ENCODE measurements at places on chromosomes 6 and 20. TPM values are rescaled to one million over a fixed set of nuclear protein-coding genes. Genes with fewer than 3 reads are reported as not detected.

The SMOC2 gene
- total RNA-seq = 12.0 TPM

The UFL1 gene
- total RNA-seq = 23.7 TPM

The MCCD1 gene
- not detected for total RNA-seq

The CST4 gene
- total RNA-seq = not detected

The JAG1 gene
- total RNA-seq = 42.3 TPM

The RHAG gene
- 0.97 TPM for total RNA-seq

The PLEKHG1 gene
- total RNA-seq = 25.1 TPM

The PSMB1 gene
- total RNA-seq = 125 TPM

The MEI4 gene
- 0.84 TPM for total RNA-seq

The SF3B5 gene
- 122 TPM for total RNA-seq

The HCRTR2 gene
- total RNA-seq = not detected

The DDO gene
- 7.9 TPM for total RNA-seq

The SESN1 gene
- 54.0 TPM for total RNA-seq

The MDFI gene
- 9.2 TPM for total RNA-seq

The LGSN gene
- total RNA-seq = not detected

The EPPIN gene
- total RNA-seq = not detected

The SLC52A3 gene
- 3.6 TPM for total RNA-seq

The NKAPL gene
- total RNA-seq = 6.1 TPM

The NFKBIE gene
- 3.8 TPM for total RNA-seq

The TUBB2A gene
- 57.8 TPM for total RNA-seq

The C20orf144 gene
- total RNA-seq = 0.29 TPM

The EYS gene
- total RNA-seq = not detected

The DDRGK1 gene
- total RNA-seq = 39.3 TPM

The KHDC1 gene
- total RNA-seq = 4.1 TPM

The ADGRG6 gene
- 5.7 TPM for total RNA-seq

The IL17F gene
- total RNA-seq = not detected

The MCHR2 gene
- not detected for total RNA-seq

The PIM1 gene
- 101 TPM for total RNA-seq

The ARHGAP40 gene
- total RNA-seq = not detected

The ZBP1 gene
- total RNA-seq = not detected

The PTCRA gene
- total RNA-seq = not detected

The SRSF12 gene
- total RNA-seq = 0.65 TPM

The PRDM13 gene
- not detected for total RNA-seq

The TOX2 gene
- 0.73 TPM for total RNA-seq

The PREX1 gene
- 16.0 TPM for total RNA-seq

The LPIN3 gene
- 12.9 TPM for total RNA-seq

The REM1 gene
- 1.6 TPM for total RNA-seq

The KCNQ5 gene
- total RNA-seq = 0.44 TPM
